CD4-positive, alpha-beta T cell treated with Interleukin-6 at 100 ng/mL for 8 hours (primary cell): ENCODE measurements at places on chromosomes 12 and 14.

DNA sequence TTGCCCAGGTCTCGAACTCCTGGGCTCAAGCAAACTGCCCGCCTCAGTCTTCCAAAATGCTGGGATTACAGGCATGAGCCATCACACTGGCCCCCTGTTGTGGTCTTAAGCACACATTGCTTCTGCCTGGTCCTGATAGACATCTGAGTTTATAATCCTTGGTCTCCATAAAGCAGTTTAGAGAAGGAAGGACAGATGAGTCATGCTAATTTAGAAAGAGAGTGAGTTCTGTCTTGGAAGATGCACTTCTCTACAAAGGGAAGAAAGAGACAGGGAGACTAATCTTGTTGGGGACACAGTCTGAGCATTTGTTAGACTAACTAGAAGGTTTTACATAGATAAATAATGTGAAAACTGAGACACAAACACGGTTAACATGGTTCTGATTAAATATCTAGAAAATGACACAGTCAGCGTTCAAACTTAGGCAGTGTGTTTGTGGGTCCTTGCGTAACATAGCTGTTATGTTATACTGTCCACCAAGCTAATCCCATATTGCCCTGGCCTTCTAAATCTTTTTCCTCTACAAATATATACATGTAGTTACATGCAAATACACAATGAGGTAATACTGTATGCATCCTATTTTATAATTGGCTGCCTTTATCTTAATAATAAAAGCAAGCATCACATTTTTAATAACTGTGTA lies 31.0 kb downstream of the SAMD4A start:
- DNase-seq, result no peak

GRCh38 chr12:91211866-91212265 lies 29.2 kb upstream of the DCN start:
- DNase-seq, result no peak

- DNase-seq, result peak; percentile 71
Observed at GRCh38 chr14:93112891-93113677, 2.6 kb downstream of the ITPK1 start.

GRCh38 chr12:14959463-14959862 lies 1.9 kb downstream of the ARHGDIB start:
- DNase-seq, result no peak

DNA sequence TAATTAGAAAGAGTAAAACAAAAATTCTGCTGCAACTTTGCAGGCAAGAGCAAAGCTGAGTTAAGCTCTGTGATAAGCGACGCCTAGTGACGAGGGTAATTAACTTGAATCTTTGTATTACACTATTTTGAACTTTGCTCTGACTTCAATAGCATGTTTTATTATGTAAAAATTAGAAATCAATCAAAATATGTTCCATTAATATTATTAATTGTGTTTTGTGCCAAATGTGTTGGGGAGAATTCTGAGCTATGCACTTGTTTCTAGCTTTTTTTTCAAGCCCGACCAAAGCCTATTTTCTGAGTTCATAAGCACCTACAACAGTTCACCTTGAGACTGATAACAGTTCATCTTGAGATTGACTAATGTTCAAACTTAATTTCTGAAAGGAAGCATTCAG lies 90.1 kb upstream of the PDE3A start:
- no peak for DNase-seq

DNA sequence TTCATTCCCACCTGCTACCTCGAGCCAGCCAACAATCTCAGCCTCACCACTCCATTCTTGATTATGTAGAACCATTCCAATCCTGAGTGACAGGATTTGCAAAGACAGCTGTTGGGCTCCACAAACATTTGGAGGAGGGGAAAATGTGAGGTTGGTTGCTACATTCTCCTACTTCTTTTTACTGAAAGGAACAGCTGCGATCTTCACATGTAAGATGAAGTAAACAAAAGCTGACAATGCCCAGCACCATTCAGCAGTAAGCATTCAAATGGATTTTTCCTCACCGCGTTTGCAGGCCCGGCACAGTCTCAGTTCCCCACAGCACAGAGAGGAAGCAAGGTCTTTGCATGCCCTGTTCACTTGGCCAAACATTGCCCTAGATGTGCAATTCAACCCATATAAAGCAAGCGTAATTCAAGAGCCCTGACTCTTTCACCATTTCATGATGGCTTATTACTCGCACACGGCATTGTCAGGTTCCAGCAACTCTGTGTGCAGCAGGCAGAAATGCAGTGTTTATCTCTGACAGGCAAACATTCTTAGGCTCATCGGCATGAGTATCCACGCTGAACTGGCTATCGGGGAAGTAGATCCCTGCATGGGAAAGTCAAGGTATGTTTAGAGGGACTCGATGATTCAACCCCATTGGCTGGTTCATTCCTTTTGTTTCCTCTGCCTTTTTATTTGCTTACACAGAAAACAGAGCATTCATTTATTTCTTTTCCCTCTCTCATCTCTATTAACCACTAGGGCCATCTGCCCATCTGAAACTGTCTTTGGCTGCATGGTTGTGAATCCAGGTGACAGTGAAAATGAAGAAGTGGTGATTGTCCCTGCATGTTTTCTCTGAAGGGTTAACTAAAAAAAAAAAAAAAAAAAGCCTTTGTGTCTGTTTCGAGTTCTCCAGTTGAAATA lies 236.1 kb upstream of the PLEKHG7 start:
- no peak for DNase-seq

- DNase-seq, result no peak
Observed at GRCh38 chr14:21015312-21015711, 9.5 kb downstream of the NDRG2 start.

- DNase-seq, result no peak
Observed at GRCh38 chr12:51171884-51172514, 936 bp downstream of the TFCP2 start.

- peak; percentile 17 for DNase-seq
Observed at GRCh38 chr12:90076851-90077319, 368.2 kb upstream of the ATP2B1 start.

DNA sequence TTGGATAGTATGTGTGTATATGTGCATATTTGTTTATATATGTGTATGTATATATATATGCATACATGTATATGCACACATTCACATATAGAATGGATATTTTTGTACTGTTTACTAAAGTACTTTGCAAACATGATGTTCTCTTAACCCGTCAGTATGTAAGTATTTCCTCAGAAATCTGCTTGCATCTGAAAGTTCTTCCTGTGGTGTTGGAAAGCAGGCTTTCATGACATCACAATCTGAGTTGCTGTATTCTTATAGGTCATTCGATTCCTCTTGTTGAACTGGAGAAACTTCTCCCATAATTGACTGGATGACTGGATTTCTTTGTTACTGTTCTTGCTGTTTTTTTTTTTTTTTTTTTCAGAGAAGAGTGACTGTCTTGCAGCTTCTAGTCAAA lies 29.1 kb downstream of the GABARAPL1 start:
- no peak for DNase-seq

DNA sequence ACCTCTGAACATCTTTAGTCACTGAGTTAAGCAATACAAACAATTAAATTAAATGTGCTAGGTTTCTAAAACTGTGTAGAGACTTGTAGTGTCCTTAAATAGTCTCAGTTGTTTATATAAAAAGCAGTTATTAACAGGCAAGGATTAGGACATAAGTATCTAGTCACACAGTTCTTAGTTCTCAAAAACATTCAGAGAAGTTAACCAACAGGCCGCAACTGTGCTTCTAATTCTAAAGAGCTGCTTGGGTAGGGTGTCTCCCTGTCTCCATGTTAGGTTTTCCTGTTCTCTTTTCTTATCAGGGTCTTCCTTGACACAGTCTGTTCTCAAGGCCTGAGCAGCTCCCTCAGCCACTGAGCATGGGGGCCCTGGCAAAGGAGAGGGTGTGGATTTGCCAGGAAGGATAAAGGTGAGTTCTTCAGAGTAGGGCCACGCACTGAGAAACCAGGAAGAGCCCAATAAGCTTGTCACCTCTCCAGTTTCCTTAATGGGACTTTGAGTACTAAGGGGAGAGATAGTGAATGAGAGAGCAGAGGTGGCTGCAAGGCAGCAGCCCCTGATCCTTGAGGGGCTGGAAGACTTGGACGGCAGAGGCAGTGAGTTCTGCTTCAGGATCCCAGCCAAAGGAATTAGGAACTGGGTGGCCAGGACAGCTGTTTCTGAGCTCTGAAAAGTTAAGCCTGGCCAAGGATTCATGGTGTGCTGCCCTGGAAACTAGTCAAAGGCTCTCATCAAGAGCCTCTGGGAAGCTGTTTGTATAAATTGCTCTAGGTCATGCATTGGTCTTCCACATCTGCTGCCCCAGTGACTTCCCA lies 177.3 kb downstream of the MYRFL start:
- no peak for DNase-seq

DNA sequence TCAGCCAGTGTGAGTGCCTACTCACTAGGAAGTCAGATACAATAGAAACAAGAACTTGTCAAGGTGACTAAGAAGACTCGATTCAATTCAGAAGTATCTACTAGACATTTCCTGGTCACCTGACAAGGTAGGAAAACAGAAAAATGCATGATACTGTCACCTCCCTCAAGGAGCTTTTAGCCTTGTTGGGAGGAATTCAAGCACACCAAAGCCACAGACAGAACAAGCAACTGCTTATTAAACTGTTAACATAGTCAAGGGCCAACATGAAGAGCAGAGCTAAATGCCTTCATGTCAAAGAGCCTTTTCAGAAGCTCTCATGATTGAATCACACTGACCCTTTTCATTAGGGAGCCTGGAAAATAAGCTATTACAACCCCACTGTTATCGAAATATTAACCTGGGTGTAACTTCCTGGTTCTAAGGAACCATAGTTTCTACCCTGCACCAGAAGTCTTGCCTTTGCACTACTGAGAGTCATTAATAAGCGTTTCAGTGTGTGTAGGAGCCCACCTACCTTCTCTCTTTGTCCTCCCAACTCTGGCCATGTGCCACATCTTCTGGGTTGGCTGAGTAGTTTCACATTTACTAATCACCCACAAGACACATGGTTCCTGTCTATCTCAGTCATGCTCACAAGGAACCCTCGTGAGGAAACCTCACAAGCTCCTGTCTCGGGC lies 31.0 kb upstream of the LGALS3 start:
- DNase-seq, result peak; percentile 52

- DNase-seq, result no peak
Observed at GRCh38 chr14:61346221-61346620, 24.8 kb downstream of the PRKCH start.

GRCh38 chr12:128033473-128033872 lies 233.5 kb upstream of the TMEM132C start:
- DNase-seq, result no peak

DNA sequence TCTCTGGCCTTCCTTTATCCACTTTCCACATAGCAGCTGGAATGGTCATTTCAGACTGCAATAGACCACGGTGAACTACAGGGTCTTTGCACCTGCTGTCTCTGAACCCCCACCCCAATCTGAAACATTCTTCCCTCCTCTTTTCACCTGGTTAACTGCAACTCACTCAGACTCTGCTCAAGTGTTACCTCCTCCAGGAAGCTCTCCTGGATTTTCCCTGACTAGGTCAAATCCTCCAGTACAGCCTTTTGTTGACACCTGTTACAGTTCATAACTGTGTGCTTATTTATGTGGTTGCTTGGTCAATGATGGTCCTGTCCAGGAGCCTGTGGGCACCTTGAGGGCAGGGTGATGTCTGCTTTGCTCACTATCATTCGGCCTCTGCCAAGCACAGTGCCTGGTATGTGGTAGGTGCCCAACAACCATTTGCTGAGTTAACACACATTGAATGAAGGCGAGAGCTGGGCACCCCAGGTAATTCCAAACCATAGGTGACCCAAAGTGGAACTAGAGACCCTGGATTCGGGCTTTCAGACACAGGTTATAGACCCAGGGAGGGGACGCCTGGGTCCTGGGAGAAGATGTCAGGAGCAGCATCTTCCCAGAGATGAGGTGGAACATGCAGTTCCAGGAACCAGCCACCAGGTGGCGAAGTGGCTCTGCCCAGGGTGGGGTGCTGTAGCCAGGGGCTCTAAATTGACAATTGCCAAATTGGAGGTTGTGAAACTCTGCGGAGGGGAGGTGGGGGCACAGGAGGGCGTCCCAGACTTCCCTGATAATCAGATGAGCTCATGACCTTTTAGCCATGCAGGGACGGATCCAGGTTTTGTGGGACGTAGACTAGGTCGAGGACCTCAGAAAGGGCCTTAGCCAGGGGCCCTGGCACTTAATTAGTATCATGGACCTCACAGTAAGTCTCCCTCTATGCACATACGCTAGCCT lies 28.1 kb downstream of the TRPV4 start:
- peak; percentile 65 for DNase-seq

DNA sequence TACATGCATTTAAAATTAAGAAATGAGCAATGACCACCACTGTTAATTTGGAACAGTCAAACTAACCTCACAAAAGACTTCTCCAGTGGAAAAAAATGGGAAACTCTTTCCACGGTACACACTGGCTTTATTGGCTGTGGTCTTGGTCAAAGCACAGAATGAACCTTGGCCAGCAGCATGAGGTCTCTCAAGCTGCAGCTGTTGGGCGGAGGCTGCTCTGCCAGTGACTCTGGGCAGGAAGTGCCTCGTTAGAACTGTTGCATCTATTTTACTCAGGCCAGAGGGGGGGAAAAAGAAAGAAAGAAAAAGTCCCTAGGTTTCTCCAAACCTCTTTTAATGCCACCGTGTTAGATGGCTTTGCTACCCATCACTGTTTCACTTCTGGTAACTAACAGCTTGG lies 279.8 kb upstream of the DIO2 start:
- DNase-seq, result no peak

- DNase-seq, result no peak
Observed at GRCh38 chr14:96231056-96231455, 25.0 kb upstream of the BDKRB1 start.

DNA sequence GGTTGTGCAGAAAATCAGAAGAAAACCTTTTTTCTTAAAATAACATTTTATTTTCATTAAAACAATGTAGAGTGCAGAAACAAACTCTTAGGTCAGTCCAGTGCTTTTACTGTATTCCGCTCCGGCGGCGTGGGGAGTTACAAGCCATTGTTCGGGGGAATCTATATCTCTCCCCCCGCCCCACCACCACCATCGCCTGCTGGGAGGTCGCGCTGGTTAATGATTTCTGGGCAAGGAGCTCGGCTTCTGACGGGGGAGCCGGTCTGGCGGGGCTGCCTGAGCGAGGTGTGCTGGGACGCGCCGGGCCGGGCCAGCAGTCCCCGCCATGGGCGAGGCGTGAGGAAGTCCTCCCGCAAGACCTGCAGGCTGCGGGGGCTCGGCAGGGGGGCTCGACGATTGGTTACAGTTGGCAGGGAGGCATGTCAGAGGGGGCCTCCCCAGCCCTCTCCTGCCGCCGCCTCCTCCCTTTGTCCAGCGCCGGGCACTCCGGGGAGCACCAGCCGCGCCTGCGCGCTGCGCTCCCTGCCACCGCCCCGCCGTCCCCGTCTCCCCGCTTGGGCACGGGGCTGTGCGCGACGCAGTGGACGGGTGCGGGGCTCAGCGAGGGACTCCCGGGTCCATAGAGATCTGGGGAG lies 1.0 kb upstream of the DUSP6 start:
- peak; percentile 9 for DNase-seq

DNA sequence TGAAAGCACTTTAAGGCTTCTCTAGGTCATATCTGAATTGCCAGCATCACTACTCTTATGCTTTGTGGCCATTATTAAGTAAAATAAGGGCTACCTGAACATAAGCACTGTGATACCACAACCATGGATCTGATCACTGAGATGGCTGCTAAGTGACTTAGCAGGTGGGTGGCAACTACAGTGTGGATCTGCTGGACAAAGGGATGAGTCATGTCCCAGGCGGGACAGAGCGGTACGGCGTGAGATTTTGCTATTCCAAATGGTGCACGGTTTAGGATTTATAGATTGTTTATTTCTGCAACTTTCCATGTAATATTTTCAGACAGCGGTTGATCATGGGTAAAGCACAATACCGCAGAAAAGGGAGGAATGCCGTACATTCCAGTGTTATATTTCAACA lies 39.4 kb downstream of the MLXIP start:
- no peak for DNase-seq
